ENCODE measurements at places on chromosomes 3 and 15.

GRCh38 chr15:39961051-39961450 lies 27.1 kb downstream of the EIF2AK4 start:
- DNase-seq, result no peak

GRCh38 chr15:100764778-100765466 lies 114.7 kb upstream of the ALDH1A3 start:
- no peak for DNase-seq

DNA sequence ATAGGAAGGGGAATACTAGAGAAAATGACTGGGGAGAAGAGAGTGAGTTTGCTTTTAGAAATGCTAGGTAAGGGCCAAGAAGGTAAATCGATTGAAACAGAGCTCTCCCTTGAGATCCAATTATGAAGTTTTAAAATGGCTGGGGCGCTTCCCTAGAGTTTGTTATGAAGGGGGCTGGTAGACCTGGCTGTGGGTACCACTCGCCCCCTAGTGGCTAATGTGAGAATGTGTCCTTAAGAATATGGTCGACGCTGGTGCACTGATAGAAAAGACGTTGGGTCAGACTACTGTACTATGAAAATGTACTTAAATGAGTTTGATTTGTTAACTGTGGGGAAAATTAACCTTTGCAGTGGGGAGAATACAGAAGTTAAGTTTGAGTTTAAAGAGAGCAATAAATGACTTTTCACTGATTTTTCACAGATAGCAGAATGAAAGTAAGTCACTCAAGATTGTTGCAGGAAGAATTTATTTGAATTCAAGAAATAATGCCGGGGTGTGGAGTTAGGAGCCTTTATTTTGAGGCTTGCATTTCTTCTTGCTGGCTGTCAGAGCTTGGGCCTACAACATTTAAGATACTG lies 9.2 kb downstream of the TMPRSS7 start:
- peak; percentile 6 for DNase-seq

DNA sequence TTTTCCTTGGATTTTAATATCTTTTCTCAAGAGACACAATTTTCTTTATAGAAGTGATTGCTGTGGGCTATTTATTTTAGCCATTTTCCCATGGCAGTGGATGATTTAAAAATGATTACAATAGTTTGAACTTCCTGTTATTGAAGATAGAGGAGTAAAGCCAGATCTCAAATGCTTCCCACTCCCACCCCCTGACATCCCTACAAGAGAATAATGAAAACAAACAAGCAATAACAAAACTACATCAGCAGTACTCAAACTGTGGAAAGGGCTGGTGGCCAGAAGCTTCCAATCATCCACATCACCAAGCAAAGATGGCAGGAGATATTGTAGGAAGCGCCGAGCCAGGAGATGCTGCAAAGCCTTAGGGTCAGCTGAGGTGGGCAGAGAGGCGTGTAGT lies 831.1 kb upstream of the NR2F2 start:
- DNase-seq, result no peak

DNA sequence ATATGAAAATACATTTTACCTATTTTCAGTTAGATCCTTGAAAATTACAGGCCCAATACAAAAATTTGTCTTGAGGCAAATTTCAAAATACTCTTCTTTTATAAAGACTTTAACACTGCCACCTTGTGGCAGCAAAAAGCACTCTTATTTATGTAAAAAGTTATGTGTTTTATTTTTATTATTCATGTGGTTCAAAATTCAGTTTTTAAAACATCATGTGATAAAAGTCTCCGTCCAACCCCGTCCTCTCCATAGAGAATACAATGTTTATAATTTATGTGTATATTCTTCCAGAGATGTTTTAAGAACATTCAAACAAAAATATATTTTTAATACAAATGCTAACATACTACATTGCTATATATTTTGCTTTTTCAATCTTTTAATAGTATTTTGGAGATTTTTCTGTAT lies 36.9 kb upstream of the TRIM59 start:
- no peak for DNase-seq

DNA sequence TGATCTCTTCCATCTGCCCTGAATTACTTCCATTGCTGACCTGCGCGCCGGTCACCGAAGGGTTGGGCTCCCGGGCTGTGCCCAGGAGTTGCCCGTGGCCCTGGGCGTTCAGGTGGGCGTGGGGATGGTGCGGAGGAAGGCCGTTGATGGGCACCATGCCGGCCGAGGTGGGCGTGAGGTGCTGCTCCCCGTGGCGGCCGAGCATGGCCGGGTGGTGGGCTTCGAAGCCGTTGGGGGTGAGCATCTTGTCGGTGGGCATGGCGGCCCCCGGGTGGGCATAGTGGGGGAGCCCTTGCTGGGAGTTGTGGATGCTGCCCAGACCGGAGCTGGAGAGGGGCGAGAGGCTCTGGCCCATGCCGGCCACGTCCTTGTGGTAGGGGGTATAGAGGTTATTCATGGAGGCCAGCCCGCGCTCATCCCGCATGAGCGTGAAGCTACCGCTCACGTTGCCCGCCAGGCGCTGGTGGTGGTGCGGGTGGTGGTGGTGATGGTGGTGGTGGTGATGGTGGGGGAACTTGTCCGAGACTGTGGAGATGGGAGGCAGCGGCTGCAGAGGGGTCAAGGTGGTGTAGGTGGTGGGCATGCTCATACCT lies 1.0 kb downstream of the ONECUT1 start:
- no peak for DNase-seq

GRCh38 chr3:134339331-134339730 lies 34.9 kb downstream of the AMOTL2 start:
- DNase-seq, result no peak

- DNase-seq, result no peak
Observed at GRCh38 chr3:169269005-169269404, 394.5 kb downstream of the MECOM start.

DNA sequence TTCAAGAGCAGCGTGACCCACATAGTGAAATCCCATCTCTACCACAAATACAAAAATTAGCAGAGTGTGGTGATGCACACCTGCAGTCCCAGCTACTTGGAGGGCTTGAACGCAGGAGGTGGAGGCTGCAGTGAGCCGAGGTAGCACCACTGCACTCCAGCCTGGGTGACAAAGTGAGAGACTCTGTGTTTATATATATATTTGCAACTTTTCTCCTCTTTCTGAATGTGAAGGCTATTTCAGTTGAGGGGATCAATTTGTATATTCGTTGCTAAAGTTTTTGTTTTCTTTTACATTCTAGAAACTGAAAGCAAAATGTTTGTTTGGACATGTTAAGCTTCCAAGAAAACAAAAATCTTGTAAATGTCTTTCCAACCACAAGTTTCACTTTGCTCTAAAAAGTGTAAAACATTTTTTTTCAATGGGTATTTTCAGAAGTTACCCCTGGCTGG lies 29.8 kb upstream of the FAM98B start:
- DNase-seq, result no peak

- peak; percentile 49 for DNase-seq
Observed at GRCh38 chr3:49903451-49904424, at the start of gene MST1R. TSS of gene MST1R (minus strand) at chr3:49903873. CDS start at chr3:49903609, 264 bp downstream.

DNA sequence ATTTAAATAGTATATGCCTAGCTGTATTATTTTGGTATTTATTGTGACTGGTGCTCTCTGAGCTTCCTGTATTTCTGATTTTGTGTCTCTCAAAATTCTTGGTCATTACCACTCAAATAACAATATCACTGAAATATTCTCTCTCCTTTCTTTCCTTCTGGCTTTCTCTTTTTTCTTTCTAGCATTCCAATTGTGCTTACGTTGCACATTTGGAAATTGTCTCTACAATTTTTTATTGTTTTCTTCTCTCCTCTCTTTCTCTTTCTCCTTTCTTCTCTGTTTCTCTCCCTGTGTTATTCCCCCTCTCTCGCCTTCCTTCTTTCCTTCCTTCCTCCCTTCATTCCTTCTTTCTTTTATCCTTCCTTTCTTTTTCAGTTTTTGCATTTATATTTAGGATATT lies 89.6 kb upstream of the MCTP2 start:
- no peak for DNase-seq

- DNase-seq, result no peak
Observed at GRCh38 chr3:14520149-14520548, 20.0 kb downstream of the GRIP2 start.

DNA sequence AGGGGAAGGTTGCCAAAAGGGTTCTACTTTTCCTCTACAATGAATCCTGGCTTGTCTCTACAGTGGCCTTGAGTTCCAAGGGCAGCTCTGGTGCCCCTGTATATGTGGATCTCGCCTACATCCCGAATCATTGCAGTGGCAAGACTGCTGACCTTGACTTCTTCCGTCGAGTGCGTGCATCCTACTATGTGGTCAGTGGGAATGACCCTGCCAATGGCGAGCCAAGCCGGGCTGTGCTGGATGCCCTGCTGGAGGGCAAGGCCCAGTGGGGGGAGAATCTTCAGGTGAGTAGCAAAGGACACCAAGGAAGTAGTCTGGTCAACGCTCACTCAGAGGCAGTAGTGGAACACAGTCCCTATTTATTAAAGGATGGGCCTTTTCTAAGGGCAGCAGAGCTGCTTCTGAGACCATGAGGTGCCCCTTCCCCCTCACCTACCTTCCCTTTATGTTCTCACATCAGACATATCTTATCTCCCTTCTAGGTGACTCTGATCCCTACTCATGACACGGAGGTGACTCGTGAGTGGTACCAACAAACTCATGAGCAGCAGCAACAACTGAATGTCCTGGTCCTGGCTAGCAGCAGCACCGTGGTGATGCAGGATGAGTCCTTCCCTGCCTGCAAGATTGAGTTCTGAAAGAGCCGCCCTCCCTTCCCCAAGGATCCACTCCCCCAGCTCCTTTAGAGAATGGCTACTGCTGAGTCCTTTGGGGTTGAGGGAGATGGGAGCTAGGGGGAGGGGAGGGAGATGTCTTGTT lies 12.4 kb downstream of the MAP1A start:
- no peak for DNase-seq

- DNase-seq, result no peak
Observed at GRCh38 chr3:19742935-19743334, 191.1 kb downstream of the EFHB start.

DNA sequence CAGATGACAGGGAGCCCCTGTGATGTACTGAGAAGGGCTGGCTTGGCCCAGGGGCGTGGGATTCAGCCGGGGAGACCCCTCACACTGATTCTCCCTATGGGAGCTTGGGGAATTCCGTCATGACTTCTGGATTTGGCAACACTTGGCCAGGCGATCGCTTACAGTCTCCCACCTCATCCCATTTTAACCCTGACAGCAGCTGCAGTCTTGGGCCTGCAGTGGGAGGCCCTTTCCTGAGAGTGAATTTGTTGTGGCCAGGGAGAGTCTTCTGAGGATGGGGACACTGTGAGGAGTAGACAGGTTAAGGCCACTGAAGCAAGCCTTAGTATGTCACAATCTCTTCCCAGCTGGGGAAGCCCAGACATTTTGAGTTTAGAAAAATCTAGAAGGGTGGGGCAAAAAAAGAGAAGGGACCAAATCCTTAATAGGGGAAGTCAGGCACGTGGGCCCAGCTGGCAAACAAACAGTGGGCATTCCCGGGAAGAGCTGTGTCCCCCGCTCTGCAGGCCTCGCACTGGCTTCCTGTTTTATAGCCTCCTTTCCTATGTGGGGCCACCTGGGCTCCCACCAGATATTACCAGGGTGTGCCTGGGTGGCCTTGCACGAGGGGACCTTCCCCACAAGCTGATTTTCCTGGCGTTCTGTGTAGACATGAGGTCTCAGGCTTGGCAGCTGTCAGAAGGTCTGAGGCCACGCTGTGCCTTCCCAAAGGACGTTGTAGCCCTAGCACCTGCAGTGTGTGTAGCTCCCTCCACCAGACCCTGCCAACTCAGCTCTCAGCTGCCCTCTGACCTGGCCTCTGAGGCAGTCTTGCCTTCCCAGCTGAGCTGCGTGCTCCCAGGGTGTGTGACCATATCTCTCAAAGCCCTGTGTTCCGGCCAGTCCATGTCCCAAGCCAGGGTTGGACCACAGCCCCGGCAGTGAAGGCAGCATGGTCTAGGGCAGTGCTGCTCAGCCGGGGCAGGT lies 64.5 kb downstream of the FEM1B start:
- no peak for DNase-seq

GRCh38 chr3:164903820-164904451 lies 174.4 kb downstream of the SI start:
- no peak for DNase-seq

- DNase-seq, result no peak
Observed at GRCh38 chr15:77563623-77564156, 69.0 kb downstream of the LINGO1 start.

DNA sequence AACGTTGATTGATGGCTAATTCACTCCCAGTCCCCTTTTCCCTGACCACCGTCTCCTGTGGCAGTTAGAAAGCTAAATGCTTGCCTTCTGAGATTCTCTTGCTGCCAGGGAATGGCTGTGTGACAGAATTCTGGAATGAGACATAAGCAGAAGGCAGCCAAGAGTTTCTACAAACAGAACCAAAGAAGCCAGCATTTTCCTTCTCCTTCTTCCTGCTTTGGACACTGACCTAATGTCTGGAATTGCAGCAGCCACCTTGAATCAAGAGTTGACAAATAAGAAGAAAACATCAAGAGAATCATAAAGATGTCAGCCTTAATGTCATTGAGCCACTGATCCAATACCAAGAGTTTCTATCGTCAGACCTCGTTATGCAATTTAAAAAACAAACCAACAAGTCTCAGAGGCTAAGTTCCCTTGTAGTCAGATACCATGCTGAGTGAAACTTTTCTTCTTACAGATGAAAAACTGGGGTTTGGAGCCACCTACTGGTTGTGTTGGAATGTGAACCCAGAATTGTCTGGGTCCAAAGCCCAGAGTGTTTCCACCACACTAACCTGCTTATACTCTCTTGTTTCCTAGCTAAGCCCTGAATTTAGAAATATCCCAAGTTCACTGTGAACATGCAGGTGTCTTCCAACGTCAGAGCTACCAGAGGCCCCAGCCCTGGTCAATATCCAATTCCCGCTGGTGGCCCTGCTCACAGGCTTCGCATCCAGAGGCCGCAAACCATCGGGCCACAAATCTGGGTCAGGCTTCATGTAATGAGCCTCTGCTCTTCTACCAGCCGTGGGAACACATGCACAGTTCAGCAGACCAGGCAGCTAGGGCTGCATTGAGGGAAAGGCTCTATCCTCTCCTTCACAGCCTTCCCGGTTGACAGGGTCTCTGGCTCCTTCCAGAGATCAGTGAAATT lies 42.5 kb downstream of the MCF2L2 start:
- no peak for DNase-seq

- no peak for DNase-seq
Observed at GRCh38 chr15:62648954-62649353, 393.6 kb upstream of the TPM1 start.

Data from stimulated activated CD8-positive, alpha-beta memory T cell treated with anti-CD3 and anti-CD28 coated beads, Interleukin-15, amount 100 ng/mL, for 4 hours (primary cell).